GM13977 (cell line): ENCODE measurements at places on chromosomes 1 and 21.
A peak's percentile ranks its signal among the peaks of the same experiment; 100 is the strongest.

- no peak for DNase-seq
These were observed 493 bp upstream of the STXBP3 start for GRCh38 chr1:108745980-108746381.

DNA sequence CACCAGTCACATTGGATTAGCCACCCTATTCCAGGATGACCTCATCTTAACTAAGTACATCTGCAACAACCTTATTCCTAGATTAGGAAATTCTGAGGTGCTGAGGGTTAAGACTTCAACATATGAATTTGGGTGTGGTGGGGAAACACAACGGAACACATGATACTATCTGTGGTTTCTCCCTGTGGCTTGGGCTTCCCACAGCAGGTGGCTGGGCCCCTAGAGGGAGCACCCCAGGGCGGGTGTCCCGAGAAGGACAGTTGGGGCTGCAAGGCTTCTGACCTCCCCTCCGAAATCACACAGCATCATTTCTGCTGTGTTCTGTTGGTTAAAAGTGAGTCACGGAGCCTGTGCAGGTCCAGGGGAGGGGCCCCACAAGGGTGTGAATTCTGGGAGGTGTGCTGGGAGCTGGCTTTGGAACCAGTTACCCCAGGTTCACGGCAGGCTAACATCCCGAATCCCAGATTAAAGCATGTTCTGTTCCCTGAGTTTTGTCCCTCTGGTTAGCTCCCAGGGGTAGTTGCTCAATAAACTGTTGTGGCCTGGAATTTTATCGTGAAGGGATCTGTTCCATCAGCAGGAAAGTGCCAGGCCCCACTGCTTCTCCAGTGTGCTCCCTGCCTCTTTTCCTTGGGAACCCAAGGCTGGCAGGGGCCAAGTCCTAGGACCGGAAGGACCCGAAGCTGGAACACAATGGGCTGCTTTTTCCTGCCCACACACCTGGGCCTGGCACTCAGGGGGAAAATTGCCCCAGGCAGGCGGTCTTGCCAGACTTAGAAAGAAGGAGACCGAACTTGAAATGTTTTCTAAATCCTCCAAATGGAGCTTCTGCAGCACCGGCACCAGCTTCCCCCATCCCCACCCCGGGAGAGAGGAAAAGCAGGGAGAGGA, 154.0 kb upstream of the WNT4 start:
- no peak for DNase-seq

DNA sequence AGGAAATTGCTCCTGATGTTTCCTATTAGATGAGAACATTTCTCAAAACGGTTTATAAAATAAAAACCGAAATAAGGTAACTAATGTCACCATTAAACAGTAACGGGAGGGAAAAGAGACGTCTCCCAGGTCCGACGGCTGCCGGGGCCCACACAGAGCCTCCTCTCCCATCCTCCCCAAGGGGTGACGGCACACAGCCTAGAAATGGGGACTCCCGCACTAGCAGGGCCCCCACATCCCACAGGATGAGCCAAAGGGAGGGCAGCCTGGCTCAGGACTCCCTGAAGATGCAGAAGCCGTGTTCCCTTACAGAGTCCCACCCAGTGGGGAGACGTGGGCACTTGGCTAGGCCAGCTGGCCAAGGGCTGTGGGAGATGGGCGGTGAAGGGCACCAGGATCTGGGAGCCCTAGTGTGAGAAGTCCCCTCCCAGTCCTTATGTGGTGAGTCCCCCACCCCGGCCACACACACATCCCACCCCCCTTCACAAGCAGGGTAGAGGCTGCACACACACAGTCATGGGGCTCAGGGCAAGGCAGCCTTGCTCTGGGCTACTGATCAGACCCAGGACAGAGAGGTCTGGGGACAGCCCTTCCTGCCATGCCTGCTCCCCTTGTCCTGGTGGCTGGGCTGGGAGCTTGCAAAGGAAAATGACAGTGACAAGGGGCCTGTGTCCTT, 3.3 kb downstream of the KRTAP10-3 start:
- no peak for DNase-seq

- no peak for DNase-seq
These were observed 2.0 kb downstream of the DSCAM start for GRCh38 chr21:40844935-40845334.

DNA sequence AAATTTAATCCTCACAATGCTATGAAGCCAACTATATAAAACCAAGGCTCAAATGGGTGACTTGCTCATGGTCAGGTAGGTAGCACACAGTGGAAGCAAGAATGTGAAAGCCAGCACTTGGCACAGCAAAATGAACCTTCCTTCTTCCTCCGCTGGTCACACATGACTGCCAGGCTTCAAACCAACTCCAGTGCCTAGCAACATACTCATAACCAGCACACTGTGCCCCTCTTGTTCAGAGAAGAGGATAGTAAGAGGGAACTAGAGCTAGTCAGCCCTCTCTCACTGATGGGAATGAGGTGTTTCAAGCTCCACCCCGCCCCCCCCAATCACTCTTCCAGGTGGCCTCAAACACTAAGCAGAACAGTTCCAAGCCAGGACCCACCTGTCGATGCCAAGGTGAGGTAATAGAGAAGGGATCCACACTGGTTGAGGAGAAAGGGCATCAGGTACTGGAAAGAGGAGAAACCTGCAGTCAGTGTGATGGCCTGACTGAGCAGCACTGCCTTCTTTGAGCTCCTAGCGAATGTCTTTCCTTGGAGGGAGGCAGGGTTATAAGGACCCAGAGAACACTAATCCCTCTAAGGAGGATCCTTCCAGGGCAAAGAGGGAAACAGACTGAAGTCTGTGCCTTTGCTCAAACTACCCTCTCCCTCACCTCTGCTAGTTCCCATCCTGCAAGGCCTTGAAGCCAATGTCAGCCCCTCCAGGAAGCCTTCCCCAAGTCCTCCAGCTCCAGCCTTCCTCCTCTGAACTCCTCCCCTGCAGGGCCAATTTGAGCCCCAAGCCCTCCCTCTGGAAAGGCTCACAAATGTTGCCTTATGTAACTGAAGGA, 1.2 kb downstream of the TMEM234 start:
- no peak for DNase-seq

- DNase-seq = no peak
These were observed 584 bp upstream of the C1orf141 start for GRCh38 chr1:67135354-67135753.

DNA sequence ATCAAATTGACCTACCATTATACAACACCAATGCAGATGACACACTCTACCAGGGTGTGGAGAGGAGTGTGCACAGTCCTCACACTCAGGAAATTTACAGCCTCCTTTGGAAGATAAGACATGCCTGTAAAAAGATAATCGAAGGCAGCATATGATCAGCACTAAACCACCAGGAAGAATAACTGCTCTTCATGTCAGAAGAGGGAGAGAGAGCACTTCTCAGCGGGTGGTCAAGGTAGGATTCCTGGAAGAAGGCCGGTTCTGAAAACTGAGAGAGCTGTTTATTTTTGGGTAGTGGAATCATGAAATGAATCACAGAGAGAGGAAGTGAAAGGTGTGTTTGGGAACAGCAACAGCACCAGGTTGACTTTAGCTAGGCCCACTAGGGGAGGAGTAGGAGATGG, 14.0 kb upstream of the ZNF697 start:
- no peak for DNase-seq

GRCh38 chr21:42692688-42693087, 39.3 kb downstream of the PDE9A start:
- DNase-seq = no peak

DNA sequence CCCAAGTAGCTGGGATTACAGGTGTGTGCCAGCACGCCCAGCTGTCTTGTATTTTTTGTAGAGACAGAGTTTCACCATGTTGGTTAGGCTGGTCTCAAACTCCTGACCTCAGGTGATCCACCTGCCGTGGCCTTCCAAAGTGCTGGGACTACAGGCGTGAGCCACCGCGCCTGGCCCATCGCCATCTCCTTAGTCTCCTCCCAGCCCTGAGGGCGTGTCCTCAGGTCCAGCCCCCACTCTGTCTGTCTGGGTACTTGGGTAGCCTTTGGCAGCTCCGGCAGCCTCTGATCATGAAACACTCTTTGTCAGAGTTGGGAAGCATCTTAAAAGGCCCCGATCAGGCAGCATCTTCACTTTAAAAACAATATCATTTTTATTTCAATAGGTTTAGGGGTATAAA, 90.3 kb upstream of the DISP3 start:
- DNase-seq = no peak

DNA sequence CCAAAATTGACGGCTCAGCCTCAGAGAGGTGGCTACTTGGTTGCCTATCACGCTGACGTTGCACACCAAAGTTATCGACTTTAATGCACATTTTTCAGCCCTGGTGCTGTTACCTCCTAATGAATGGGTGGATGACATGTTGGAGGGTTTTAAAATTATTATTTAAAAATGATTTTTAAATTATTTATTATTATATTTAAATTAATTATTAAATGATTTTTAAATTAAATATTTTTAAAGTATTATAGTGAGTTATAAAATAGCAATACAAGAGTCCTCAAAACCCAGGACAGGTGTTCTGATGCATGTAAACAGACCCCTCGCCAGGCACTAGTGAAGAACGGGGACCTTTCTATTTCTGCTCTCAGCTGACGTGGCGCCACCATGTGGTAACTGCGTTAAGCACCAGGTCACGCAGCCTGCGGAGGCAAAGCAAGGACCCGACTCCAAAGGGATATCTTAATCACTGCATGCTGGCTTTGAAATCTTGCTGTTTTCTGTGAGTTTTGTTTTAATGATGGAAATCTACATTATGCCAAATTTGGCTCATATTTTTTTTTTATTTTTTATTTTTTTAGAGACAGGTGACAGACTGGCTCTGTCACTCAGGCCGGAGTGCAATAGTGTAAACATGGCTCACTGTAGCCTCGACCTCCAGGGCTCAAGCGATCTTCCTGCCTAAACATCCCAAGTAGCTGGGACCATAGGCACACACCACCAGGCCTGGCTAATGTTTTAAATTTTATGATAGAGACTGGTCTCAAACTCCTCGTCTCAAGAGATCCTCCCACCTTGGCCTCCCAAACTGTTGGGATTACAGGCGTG, 22.6 kb downstream of the CASP9 start:
- DNase-seq = peak; percentile 78

DNA sequence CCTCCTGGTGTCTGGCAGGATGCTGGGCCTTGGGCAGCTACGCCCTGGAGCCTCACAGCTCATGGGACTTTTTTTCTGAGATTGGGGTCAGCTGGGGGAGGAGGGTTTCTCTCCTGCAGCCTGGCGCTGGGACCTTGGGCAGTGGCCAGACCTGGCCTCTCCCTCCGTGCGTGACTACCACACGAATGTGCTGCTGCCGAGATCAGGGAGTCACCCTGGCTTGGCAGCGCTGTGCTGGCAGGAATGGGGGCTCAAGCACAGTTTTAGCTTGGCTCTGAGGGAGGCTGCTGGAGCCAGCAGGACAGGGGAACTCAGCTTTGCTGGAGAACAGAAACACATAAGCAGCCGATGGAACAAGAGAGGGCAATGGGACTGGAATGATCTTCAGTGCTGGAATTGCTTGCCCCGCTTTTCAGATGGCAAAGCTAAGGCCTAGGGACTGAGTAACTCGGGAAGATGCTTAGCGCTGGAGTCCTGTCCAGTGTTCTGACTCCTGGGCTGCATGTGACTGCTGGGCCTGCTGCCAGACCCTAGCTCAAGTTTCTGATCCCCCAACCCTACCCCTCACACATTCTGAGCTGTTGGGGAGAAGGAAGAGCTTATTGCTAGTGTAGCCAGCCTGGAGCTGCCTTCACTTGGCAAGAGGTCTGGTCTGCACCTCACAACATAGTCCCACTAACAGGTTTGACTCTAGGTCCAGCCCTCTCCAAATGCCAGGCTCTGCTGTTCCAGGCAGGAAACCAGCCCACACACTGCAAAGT, 69.9 kb downstream of the NAV1 start:
- DNase-seq = no peak

GRCh38 chr1:10755970-10756521, 40.4 kb downstream of the CASZ1 start:
- DNase-seq = no peak

DNA sequence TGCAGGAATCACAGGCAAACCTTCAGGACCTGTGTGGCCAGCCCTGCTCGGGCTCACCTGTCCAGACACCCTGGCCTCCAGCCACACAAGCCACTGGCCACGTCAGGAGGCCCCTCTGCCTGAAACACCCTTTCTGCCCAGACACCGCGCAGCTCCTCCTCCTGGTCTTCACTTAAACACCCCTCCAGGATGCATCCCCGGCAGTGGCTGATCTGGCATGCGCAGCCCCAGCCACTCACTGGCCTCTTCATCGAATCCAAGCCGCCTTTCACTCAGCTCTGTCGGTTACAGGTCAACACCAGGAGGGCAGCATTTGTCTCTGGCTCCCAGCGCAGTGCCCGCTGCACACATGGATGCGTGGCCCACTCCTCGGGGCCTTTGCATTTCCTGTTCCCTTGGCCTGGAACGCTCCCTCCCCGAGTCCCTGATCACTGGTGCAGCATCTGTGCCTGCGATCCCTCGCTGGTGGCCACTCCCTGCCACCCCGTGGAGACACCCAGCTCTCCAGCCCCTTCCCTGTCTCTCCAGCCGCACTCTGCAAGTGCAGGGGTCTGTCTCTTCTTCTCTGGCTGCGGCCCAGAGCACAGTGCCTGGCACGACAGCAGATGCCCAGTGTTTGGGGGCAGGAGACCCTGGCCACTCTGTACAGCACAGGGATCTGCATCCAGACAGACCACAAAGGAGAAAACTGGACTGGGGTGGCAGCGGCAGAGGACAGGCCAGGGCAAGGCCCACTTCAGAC, 9.4 kb downstream of the TPRG1L start:
- no peak for DNase-seq

DNA sequence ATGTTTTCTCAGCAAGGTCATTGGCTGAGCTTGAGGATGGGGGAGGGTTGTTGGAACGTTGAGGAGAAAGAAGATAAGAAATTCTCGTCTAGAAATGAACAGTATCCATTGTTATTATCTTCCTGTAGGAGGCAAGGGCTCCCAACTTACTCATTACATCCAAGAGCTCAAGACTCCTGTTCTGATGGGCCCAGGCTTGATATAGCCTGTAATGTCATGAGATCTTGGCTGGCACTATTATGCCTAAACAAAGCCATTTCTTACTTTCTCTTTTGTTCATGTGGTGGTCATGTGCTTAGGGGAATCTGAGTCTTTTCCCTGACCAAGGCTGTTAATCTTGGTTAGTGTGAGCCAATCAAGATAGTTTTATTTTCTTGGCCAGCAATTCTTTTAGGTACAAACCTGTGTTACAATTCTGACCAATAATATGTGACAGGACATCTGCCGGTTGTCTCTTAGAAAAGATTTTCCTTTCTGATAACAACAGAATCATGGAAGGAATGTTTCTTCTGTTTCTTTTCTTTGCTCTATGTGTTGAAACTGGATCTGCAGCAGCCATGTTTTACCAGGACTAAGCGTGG, 15.2 kb upstream of the IGSF3 start:
- no peak for DNase-seq

GRCh38 chr1:92817137-92817697, 14.6 kb upstream of the RPL5 start:
- DNase-seq = no peak

GRCh38 chr1:22812092-22812880, 101.6 kb downstream of the EPHB2 start:
- DNase-seq = no peak
